DMS 273 treated with DMSO at 0.1 percent for 48 hours (cell line): ENCODE measurements at places on chromosomes 2 and 18.

DNA sequence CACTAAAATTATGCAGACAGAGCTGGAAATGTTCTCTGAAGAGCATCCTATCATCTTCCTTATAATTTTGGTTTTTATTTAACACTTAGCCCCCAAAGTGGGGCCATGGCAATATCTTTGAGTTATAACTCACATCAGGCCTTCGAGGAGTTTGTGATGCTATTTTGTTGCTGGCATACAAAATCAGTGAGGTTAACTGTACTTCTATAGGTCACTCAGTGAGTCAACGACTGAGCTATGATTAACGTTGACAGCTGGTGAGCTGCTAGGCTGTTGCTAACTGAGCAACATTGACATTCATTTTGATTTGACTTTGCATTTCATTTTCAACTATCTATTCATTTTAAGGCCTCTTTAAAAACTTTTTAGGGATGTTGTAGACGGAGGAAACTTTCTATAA is 50.0 kb downstream of the GPD2 start:
- DNase-seq, result no peak

DNA sequence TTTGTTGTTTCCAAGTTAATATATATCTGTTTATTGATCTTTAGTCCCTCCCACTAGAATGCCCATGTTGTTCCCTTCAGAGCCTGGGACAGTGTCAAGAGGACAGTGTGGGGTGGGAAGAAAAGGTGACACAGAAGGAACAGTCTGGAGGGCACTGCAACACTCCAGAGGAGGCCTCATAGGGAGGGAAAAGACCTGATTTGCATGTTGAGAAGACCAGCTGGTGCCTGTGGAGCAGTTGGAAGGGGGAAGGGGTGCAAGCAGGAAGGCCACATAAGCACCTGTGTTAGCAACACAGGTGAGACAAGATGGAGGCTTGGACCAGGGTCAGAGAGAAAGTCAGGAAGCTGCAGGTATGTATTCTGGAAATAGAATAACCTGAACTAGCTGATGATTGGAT is 48.1 kb upstream of the FHOD3 start:
- DNase-seq, result peak; percentile 1

GRCh38 chr18:52749542-52749941 is 409.5 kb downstream of the DCC start:
- no peak for DNase-seq

DNA sequence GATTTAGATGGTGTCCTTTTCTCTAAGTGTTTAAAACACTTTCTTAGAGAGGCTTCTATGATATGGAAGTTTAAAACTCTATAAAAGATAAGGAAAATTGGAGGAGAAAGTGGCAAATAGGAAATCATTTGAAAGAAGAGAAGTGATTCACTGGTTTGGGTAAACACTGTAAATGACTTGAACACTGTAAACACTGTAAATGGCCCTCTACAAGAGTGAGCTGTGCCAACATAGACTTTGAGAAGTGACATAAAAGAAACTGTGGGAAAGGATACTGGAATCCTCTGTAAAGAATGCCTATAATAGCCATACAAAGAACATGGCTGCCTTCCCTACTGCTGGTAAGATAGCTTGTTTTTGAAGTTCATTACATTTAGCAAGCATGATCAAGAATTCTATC is 210.9 kb upstream of the SIX3 start:
- DNase-seq, result no peak

DNA sequence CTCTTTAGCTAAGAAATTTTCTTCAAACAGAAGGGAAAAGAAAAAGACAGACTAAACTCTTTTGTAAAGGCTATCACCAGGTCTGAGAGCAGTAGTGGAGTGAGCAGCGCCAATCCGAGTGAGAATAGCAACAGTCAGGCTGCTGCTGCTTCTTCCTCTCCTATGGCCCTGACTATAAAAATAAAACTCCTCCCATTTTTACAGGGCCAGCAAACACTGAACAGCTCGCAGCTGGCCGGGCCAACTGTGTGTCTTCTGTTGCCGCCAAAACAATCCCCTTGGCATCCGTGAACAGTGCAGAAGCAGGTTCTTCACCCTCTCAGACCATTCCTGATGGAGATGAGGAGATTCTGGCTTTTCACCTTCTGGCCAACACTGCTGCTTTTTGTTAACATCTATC is 124.5 kb downstream of the CNTNAP5 start:
- DNase-seq, result no peak

- DNase-seq, result no peak
These were observed 9.9 kb downstream of the PSD4 start for GRCh38 chr2:113183703-113184102.

DNA sequence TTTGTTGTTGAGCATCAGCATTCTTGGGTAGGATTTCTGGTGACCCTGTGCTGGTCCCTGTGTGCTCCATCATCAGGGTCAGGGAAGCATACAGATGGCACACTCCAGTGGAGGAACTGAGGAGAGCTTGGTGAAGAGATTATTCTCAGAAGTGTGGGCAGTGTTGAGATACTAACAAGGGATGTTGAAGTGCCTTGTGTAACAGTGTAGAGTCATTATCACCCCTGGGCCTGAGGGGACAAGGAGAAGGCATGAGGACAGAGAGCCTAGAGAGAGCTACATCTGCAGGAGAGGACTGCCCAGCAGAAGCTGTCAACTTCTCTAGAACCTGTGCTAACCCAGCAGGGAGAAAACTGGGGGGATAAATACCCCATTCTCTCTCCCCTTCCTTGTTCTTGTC is 189.0 kb downstream of the PLCL1 start:
- no peak for DNase-seq

DNA sequence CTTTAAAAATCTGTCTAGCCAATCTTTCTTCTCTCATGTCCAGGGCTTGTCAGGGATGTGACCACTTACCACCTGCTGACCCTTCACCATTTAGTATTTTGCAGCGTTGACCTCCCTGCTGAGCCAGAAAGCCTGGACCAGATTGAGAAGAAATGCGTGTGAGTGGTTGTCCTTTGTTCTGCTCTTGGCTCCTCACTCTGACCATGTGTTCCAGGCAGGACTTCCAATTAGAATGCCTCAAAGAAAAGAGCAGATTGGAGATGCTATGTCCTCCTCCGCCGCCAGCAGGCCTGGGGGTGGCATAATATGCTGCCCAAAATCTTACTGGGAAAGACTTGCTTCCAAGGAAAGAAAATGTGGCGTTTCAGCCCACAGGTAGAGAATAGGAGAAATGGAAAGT is 894.1 kb downstream of the SLC4A3 start:
- DNase-seq, result peak; percentile 56

DNA sequence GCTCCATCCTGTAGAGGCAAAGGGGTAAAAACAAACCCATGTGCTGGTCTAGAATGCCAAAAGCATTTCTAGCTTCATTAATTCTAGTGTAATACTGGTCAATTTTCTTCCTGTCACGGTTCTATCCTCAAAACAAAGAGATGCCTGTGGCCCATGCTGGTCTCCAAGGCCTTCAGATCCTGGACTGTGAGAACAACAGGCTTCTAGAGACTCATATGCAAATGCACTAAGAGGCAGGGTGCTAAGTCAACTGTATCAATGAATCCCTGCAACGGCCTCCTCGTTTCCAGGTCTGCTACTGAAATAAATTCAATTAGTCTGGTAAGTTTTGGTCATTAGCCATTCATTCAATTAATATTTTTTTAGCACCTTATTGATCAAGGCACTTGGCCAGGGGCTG is 4.0 kb downstream of the IFT172 start:
- no peak for DNase-seq

DNA sequence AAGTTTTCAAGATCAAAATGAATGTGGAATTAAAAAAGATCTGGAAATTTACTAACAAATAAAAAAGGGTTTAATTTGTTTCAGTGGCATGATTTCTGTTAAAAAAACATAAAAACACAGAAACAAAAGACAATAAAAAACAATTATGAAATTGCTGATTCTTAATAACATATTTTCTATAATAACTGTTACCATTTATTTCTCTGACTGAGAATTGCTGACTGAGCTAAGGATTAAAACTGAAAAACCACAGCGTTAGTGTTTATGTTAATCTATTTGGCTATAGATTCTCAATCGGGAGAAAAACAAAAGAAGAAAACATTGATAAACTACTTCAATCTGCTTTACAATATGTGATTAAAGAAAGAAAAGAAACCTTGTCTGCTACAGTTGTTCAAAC is 678.6 kb upstream of the ZEB2 start:
- DNase-seq, result no peak

DNA sequence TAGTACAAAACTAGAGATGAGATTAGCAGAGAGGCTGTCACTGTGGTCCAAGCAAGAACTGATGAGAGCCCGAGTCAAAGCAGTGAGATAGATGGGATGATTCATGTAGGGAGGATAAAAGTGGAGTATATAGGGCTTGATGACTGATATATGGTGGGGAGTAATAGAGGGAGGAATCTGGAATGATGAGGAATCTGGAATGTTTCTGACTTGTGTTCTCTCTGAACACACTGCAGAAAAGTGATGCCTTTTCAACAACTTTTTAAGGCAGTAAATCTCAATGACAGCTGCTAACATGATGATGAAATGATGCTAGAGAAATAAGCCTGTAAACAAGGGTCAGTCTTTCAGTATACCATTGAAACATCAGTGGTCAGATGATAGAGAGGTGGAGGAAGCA is 143.5 kb upstream of the SP5 start:
- no peak for DNase-seq

GRCh38 chr2:67318563-67318962 is 78.6 kb upstream of the ETAA1 start:
- DNase-seq, result no peak

DNA sequence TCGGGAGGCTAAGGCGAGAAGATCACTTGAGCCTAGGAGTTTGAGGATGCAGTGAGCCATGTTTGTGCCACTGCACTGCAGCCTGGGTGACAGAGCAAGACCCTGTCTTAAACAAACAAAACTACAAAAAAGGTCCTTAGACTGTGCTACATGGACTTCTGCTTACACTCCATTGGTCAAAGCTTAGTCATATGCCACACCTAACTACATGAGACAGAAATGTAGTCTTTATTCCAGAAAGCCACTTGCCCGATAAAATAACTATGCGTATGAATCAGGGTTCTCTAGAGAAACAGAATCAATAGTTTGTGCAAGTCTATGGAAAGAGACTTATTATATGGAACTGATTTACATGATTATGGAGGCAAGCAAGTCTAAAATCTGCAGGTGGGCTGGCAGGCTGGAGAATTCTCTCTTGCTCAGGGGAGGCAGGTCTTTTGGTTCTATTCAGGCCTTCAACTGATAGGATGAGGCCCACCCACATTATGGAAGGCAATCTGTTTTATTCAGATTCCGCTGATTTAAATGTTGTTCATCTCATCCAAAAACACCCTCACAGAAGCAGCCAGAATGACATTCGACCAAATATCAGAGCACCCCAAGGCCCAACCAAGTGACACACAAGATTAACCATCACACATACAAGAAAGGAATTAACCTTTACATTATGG is 114.4 kb upstream of the SIX2 start:
- no peak for DNase-seq

DNA sequence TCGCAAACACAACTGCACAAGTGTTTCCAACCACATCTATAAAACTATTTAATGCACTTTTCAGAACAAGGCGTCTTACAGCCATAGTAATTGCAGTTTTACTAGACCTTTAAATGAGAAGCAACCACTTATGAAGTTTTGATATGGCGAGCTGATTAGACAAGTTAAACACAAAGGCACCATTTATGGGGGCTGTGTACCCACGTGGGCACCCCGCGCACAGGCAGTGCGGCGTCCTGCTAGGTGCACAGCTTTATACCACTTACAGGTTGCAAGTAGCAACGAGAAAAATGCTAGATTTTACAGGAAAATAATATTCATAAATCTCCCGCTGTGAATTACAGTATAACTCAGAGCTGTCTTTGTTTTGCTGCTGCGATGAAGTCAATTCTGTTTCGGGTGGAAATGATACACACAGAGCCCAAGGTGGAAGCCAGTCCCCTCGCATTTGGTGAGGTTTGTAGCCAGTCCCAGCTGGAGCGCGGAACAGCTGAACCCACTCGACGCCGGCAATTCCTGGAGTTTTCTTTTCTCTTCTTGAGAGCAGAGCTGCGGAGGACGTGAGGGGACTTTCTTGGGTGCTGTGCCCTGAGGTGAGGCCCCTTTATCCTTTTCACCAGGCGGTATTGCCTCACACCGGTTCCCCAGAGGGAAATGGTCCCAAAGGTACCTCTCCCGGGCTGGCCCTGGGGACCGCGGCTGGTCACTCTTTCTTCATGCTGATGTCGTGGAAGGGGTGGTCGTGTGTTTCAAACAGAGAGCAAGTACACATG is 76.7 kb downstream of the PTGR3 start:
- DNase-seq, result no peak

- no peak for DNase-seq
These were observed 92.9 kb upstream of the ALKAL2 start for GRCh38 chr2:380772-381171.

GRCh38 chr2:148978706-148979105 is 59.8 kb upstream of the LYPD6B start:
- no peak for DNase-seq

DNA sequence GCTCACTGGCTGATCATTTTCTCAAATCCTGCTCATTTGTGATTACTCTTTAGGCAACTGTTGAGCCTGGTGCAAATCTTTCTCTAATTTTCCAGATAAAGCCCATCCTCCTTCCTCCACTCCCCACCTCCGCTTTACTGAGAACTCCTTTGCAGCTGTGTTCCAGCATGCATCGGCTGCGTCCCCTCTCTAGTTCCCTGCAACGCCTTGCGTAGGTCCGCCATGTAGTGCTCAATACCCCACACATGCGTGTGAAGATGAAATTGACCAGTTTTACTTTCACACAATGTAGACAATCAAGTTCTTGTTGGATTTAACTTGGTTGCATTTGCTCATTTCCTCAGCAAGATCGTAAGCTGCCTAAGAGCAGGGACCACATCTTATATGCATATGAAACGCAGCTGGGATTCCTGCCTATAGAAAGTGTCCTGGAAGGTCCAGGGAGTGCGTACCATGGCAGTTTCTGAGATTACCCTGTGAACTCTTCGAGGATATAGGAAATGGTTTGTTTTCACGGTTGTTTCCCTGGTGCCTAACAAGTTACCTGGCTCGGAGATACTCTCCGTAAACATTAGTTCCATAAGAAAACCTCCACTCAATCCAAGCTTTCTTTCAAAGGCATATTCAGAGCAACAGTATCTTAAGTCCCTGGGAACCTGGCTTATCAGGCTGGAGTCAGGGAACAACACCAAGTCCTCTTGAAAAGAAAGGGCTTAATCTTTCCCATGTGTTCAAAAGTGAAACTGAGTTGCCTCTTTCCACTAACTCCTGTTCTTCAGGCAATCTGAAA is 766.4 kb upstream of the ID2 start:
- DNase-seq, result no peak

- peak; percentile 3 for DNase-seq
These were observed 343.6 kb upstream of the SYT4 start for GRCh38 chr18:43620936-43621335.

- no peak for DNase-seq
These were observed 792.2 kb downstream of the SLC4A3 start for GRCh38 chr2:220419647-220420046.

- DNase-seq, result no peak
These were observed 5.3 kb downstream of the FHL2 start for GRCh38 chr2:105393373-105394055.
